ENCODE measurements at places on chromosomes 12 and 14.

- DNase-seq: no peak
Measured at GRCh38 chr14:68922201-68922621, 56.9 kb downstream of the ACTN1 start.

DNA sequence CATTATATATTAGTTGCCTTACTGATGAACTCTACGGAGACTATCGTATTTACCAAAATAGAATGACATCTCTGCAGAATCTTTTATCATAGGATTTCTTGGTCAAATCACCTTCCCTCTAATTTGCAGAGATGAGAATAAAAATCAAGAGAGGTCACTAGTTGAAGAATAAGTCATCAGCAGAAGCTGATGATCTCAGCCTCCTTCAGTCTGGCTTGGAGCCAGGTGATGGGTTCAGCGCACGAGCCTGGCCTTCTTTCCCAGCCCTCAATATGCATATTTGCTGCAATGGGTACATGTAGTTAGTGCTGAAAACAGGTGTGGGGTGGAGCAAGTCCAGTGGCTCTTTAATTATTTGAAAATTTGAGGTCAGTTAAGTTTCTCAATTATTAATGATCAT is 19.2 kb upstream of the EMP1 start:
- no peak for DNase-seq

DNA sequence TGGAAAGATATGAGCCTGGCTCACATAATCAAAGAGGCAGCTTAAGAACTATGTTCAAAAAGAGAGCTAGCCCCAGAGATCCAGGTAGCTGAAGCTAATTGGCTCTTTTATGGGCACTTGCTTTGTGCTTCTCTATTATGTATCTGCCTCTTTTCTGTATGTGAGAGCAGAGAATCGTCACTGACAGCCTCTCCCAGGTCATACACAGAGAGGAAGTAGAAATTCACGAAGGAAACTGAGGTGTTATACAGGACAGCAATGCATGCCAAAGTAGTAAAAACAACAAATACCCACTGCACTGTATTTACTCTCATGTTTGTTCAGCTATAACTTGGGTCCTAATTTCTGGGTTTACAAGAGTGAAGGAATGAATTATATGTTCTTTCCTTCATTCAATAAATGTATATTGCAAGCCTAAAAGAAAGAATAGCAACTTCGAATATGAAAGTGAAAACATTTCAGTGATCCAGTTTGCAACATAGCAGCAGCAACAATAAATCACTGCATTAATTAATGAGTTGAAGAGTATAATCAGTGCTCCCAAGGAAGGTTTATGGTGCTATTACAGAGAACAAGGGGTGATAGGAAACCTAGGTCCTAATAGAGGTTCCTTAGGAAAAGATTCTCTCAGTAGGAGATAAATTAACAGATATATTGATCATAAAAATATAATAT is 47.1 kb upstream of the ATXN7L3B start:
- no peak for DNase-seq

DNA sequence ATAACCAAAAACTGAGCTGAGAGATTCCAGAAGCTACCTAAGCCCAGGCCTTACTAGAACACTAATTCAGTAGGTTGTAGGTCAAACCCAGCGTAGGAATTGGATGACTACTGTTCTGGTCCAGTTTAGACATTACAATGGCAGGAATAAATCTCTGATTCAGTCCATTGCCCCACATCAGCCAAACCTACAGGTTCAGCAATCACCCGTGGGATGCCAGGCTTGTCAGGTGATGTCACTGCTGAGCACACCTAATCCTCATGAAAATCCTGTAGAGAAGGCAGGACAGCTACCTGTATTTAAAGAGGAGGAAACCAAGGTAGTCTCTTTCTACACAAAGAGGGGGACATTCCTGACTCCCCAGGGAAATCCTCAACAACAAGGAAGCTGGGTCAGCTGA is 63.7 kb downstream of the RFX4 start:
- no peak for DNase-seq

GRCh38 chr12:75172611-75173010 is 37.0 kb downstream of the KCNC2 start:
- DNase-seq: no peak

DNA sequence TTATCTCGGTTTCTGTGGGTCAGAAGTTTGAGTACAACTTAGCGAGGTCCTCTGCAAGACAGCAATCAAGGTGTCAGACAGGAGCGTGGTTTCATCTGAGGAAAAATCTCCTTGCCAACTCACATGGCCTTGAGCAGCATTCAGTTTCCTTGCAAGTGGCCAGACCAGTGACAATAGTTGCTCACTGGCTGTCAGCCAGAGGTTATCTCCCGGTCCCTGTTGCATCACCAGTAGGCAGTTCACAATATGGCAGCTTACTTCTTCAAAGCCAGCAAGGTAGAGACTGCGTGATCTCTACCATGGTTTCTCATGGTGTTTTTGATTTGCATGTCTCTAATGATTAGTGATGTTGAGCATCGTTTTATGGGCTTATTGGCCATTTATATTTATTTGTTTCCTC is 143.8 kb upstream of the DAAM1 start:
- no peak for DNase-seq
